Left lung (tissue), 14 donors: ENCODE measurements at places on chromosomes 11 and 22.

GRCh38 chr11:12177739-12178338 lies 67.4 kb downstream of the MICAL2 start:
- no peaks in the 10 kb centered on the region for H3K36me3 ChIP-seq
- H3K27ac ChIP-seq, result no peak overlapping the region
- H3K4me1 ChIP-seq, result peaks cover 5% of the 10 kb centered on the region

DNA sequence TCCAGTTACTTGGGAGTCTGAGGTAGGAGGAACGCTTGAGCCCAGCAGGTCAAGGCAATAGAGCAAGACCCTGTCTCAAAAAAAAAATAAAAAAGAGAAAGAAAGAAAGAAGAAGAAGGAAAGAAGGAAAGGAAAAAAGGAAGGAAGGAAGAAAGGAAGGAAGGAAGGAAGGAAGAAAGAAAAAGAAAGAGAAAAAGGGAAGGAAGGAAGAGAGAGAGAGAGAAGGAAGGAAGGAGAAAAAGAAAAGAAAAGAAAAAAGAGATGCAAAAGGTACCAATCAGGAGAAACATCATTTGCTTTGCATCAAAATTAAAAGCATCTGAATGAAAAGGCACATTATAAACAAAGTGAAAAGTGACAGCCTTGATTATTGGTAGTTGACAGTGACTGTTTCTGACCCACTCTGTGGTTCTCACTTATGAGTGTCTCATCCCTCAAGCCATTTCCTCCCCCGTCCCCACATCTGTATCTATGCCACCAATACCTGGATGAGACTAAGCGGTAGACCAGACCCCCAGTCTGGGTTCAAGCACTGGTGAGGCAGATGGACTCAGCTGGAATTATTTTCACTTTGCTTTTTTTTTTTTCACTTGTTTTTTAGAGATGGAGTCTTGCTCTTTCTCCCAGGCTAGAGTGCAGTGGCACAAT lies 33.0 kb upstream of the XBP1 start:
- no peak overlapping the region for H3K4me3 ChIP-seq
- DNase-seq, result no peak
- H3K27ac ChIP-seq, result no peak overlapping the region
- no peaks in the 10 kb centered on the region for H3K27me3 ChIP-seq
- H3K4me1 ChIP-seq, result peaks cover 9% of the 10 kb centered on the region

DNA sequence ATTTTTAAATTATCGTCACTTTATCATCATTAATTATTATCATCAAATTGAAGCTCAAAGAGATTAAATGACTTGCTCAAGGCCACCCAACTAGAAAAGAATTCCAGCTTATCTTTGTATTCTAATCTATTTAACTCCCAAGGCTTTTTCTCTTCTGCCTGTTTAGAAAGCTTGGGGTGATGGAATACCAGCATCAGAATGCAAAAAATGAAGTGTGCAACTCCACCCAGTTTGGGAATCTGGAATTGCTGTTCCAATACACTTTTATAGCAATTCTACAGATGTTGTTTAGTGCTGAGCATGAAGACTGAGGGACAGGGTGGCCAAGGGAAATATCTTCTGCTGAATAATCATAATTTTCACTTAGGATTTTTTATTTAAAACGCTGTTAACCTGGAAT lies 97.2 kb upstream of the FIBIN start:
- H3K27me3 ChIP-seq, result no peaks in the 10 kb centered on the region
- no peaks in the 10 kb centered on the region for H3K36me3 ChIP-seq
- no peak for DNase-seq
- no peak overlapping the region for H3K4me3 ChIP-seq
- no peak overlapping the region for H3K27ac ChIP-seq
- no peaks in the 10 kb centered on the region for H3K4me1 ChIP-seq

- no peaks in the 10 kb centered on the region for H3K4me1 ChIP-seq
- peak overlapping the region; percentile 33 for H3K27ac ChIP-seq
- no peaks in the 10 kb centered on the region for H3K27me3 ChIP-seq
- DNase-seq, result no peak
- no peaks in the 10 kb centered on the region for H3K36me3 ChIP-seq
Observed at GRCh38 chr22:33803371-33804282, 116.6 kb downstream of the LARGE1 start.

DNA sequence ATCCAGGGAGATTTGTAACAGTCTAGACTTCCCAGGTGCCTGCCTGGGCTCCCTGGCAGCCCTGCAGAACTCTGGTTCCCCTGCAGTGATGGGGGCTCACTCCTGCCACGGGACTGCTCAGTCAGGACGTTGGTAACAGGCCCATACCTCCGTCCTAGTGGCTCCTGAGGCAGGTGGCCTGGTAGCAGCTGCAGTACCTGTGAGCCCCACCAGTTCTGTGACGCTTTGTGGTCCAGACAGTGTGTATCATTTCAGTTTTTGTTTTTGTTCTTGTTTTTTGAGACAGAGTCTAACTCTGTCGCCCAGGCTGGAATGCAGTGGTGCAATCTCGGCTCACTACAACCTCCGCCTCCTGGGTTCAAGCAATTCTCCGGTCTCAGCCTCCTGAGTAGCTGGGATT lies 27.8 kb downstream of the POLR3H start:
- no peaks in the 10 kb centered on the region for H3K27me3 ChIP-seq
- H3K4me1 ChIP-seq, result peaks cover 4% of the 10 kb centered on the region
- peaks cover 90% of the 10 kb centered on the region for H3K36me3 ChIP-seq
- H3K27ac ChIP-seq, result no peak overlapping the region

GRCh38 chr22:25833091-25833490 lies 91.1 kb downstream of the MYO18B start:
- H3K36me3 ChIP-seq, result no peaks in the 10 kb centered on the region
- no peak for DNase-seq
- H3K27ac ChIP-seq, result no peak overlapping the region
- H3K4me1 ChIP-seq, result no peaks in the 10 kb centered on the region
- no peak overlapping the region for H3K4me3 ChIP-seq
- H3K27me3 ChIP-seq, result no peaks in the 10 kb centered on the region

GRCh38 chr22:36280379-36280778 lies 27.4 kb downstream of the APOL1 start:
- no peak overlapping the region for H3K27ac ChIP-seq
- no peaks in the 10 kb centered on the region for H3K27me3 ChIP-seq
- no peak for DNase-seq
- H3K4me3 ChIP-seq, result no peak overlapping the region

GRCh38 chr11:92057849-92058442 lies 166.7 kb upstream of the FAT3 start:
- no peak for DNase-seq
- H3K4me1 ChIP-seq, result no peaks in the 10 kb centered on the region
- no peaks in the 10 kb centered on the region for H3K27me3 ChIP-seq
- H3K4me3 ChIP-seq, result no peak overlapping the region

DNA sequence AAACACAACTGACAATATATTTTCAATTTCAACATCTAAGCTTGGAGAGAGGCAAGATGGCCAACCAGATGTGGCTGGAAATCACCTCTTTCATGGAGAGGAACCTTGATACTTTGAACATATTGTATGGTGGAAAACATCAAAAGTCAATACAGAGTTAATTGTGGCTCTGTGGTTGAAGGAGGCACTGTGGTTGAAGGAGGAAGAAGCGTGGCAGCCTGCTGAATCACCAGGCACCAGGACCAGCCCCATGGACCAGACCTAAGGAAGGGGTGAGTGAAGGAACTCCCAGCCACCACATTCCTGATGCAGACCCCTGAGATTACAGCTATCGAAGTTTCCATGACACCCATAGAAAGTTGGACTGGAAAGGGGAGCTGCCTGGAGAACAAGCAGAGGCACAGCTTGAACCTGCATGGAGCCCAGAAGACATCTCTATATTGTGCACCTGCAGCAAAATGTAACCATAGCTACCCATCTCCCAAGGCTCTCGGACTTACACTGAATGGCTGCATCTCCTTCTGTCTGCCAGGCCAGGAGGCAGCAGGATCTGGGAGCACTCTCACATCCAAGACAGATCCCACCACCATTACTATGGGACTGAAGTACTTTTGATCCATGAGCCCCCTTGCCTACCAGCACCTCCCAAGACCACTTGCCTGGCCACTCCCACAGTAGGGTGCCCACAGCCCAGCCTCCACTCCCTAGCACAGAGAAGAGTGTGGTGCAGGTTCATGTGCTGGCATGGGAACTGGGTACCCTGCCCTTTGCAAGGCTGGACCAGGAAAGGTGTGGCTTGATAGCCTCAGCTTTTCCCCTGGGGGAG lies 79.8 kb upstream of the SC5D start:
- H3K27me3 ChIP-seq, result no peaks in the 10 kb centered on the region
- no peak for DNase-seq
- H3K4me3 ChIP-seq, result no peak overlapping the region
- no peaks in the 10 kb centered on the region for H3K36me3 ChIP-seq
- no peak overlapping the region for H3K27ac ChIP-seq
- H3K4me1 ChIP-seq, result no peaks in the 10 kb centered on the region

GRCh38 chr11:85165819-85166218 lies 461.3 kb downstream of the DLG2 start:
- no peaks in the 10 kb centered on the region for H3K36me3 ChIP-seq
- no peak for DNase-seq
- H3K27ac ChIP-seq, result no peak overlapping the region

DNA sequence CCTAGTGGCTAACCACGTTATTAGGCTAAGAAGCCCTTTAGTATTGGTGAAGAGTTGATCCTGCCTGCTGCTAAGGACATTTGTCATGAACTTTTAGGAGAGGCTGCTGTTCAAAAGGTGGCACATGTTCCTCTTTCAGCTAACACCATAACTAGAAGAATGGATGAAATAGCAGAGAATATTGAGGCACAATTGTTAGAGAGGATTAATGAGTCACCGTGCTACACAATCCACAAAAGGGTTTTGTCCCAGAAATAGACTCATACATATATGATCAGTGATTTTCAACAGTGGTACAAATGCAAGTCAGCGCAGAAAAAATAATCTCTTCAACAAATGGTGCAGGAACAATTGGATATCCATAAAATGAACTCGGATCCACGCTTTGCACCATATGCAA lies 7.0 kb upstream of the MSANTD2 start:
- H3K4me3 ChIP-seq, result no peak overlapping the region
- no peak for DNase-seq
- H3K27ac ChIP-seq, result no peak overlapping the region
- H3K36me3 ChIP-seq, result no peaks in the 10 kb centered on the region
- H3K27me3 ChIP-seq, result no peaks in the 10 kb centered on the region

- no peak overlapping the region for H3K27ac ChIP-seq
- H3K4me3 ChIP-seq, result no peak overlapping the region
- no peak for DNase-seq
- H3K27me3 ChIP-seq, result no peaks in the 10 kb centered on the region
- no peaks in the 10 kb centered on the region for H3K4me1 ChIP-seq
Observed at GRCh38 chr11:16632295-16633200, 105.9 kb upstream of the C11orf58 start.

DNA sequence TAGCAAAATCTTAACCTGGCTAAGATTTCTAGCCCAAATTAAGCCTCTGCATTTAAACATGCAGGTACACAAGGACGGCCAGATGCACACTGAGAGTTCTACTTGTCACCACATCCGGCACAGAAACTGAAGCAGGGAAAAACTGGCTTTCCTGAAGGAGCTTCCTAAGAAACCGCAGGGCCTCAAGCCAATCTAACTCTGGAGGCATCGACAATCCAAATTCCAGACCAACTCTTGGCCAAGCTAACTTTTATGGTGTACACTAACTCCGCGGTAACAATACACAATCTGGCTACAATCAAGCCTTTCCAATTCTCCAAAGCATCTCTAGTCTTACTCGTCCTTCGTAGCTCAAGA lies 1.2 kb downstream of the MSANTD2 start:
- H3K4me1 ChIP-seq, result peaks cover 31% of the 10 kb centered on the region
- H3K27me3 ChIP-seq, result peaks cover 14% of the 10 kb centered on the region
- no peaks in the 10 kb centered on the region for H3K36me3 ChIP-seq
- H3K27ac ChIP-seq, result peak overlapping the region; percentile 99
- peak overlapping the region; percentile 93 for H3K4me3 ChIP-seq
- DNase-seq, result peak; percentile 24

DNA sequence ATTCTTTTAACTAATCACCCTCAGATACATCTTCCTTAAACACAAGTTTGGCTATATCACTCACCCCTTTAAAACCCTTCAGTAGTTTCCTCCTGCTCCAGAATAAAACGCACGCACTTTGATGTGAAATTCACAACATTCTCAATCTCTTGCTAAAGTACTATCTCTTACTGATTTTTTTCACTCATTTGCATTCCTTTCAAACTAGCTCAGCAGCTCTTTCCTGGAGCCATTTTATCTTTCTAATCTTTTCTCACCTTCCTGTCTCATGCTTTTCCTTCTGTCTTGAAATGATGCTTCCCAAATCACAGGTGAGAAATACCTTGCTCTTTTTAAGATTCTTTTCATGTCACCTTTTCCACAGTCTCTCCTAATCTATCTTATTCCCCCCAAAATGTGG lies 1074.4 kb downstream of the DLG2 start:
- H3K4me3 ChIP-seq, result no peak overlapping the region
- no peaks in the 10 kb centered on the region for H3K27me3 ChIP-seq
- no peak for DNase-seq
- H3K36me3 ChIP-seq, result no peaks in the 10 kb centered on the region
- no peak overlapping the region for H3K27ac ChIP-seq
- no peaks in the 10 kb centered on the region for H3K4me1 ChIP-seq

DNA sequence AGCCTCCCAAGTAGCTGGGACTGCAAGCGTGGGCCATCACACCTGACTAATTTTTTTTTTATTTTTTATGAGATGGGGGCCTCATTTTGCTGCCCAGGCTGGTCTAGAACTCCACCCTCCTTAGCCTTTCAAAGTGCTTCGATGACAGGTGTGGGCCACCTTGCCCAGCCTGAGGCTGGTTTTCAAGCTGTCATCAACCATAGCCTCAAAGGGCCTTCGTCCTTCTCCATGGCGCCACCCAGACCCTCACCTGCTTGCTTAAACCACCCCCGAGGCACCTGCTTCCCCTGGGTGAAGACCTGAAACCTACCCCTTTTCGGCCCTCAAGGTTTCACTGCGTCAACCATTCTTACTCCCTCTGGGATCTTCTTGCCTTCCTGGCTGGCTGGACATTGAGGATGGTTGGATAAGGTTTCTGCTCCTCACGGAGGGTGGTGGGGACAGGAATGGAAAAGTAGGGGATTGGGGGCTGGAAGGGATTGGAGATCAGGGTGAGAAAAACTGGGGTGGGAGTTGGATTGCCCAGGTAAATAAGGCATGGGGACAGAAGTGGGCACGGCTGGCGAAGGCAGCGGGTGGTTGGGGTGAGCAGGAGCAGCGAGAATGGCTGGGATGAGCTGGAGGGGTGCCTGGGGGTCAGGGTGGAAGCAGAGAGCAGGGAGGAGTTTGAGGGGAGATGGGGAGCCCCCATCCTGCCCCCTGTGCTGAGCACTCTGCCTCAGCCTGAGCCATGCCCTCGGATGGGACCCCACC lies 2.8 kb upstream of the ACR start:
- no peaks in the 10 kb centered on the region for H3K27me3 ChIP-seq
- no peak overlapping the region for H3K4me3 ChIP-seq

GRCh38 chr11:66494458-66494857 lies 14.2 kb downstream of the DPP3 start:
- DNase-seq, result no peak
- no peaks in the 10 kb centered on the region for H3K27me3 ChIP-seq
- no peaks in the 10 kb centered on the region for H3K4me1 ChIP-seq
- H3K36me3 ChIP-seq, result no peaks in the 10 kb centered on the region
- H3K27ac ChIP-seq, result no peak overlapping the region
